GM04503 (cell line): ENCODE measurements at places on chromosomes 16 and 17.

DNA sequence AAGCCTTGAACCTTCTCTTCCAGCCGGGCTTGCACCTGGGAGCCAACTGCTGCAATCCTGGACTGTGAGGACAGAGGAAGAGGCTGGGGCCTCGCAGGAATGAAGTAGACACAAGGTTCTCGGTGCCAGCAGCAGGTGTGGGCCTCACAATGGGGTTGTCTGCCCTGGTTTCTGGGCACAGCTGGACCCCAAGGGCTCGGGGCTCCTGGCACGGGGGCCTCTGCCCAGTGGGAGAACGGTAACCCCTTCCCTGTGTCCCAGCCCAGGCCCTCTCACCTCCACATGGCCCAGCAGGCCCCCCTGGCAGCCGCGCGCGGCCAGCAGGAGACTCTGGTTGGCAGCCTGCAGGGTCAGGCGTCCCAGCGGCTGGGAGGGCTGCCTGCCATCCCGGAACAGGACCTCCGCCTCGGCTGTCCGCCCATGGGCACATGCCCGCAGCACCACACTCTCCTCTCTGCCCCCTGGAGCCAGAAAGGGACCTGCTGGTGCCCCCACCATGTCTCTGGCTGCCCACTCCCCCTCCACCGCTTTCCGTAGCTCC, 46.9 kb downstream of the RMI2 start:
- no peak for DNase-seq

GRCh38 chr16:65315081-65315780, 193.4 kb upstream of the CDH11 start:
- no peak for DNase-seq

DNA sequence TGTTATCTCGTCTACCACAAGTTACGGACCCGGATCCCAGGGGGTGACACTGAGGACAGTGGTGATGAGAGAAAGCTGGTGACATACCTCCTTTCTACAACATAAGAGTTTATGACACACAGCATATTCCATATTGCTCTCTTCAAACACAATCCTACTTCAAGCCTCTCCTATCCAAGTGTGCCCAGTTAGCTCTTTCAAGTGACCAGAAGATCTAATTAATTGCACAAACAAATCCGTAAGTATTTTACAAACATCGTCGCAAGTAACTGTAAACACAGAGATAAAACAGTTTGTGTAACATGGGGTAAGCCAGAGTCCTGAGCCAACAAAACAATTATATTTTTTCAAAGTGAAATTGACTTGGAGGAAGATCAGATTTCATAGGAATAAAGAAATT, 235.0 kb downstream of the CHD9NB start:
- DNase-seq, result no peak

GRCh38 chr16:55647798-55648197, 8.0 kb upstream of the SLC6A2 start:
- no peak for DNase-seq
